ENCODE measurements at places on chromosomes 5 and 9. TPM values are rescaled to one million over a fixed set of nuclear protein-coding genes. Genes with fewer than 3 reads are reported as not detected.

GRCh38 chr5:66643387-66643786 is 47.2 kb downstream of the MAST4 start:
- DNase-seq = no peak

GRCh38 chr9:98781588-98782383 is 14.6 kb downstream of the ANKS6 start:
- peak; percentile 80 for DNase-seq

GRCh38 chr9:126599047-126599650 is 14.6 kb upstream of the LMX1B start:
- no peak for DNase-seq

SLCO6A1 gene
- total RNA-seq = 0.52 TPM

RALGPS1 gene
- 22.4 TPM for total RNA-seq

DNA sequence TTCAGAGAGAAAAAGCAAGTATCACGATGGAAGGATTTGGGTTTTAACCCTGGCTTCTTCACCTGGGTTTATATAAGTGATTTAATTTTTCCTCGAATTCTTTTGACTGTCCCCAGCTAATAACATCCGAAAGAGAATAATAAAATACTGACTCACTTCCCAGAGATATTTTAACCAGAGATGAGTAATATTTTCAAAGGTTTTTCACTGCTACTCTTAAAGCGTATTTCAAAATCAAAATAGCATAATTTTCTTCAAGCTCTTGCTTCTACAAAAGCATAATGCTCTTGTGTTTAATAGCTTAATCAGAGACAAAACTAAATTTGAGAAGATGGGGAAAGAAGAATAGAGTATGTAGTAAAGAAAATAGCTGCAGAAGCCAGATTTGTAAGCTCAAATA is 215.2 kb upstream of the PTGER4 start:
- no peak for DNase-seq

DNA sequence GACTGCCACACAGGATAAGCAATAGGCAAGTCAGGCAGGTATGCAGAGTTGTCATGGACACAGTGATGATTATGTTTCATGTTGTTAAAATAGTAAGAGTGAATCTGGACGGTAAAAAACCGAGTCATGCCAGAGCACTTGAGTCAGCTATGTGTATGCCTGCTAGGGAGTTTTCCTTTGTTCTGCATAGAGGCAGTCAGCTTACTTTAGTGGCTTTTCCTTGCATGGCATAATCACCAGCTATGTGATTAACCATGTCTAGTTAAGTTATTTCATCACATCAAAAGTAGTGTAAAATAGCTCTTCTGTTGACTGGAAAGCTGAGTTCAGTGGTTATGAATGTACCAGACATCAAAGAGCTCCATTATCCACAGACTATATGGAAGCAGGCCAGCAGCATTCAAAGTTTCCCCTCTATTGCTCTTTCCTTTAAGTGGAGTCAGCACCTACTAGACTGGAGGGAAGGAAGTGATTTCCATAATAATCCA is 989.8 kb downstream of the TLE1 start:
- peak; percentile 54 for DNase-seq

DNA sequence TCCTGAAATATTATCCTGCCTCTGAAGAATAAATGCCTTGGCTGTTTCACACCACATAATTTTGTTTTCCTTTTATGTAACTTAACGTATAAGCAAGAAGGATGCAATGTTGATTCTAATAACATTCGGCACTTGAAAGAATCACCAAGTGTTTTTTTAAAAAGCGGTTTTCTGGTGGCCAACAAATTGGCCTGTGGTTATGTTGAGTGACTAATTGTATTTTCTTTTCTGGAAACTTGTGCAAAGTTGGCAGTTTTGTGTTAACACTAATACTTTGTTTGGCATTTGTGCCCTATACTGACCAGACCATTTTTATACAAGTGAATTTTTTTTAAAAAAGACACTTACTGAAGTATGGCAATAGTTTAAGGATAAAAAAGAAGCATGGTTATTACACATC is 452.7 kb downstream of the BNC2 start:
- DNase-seq = no peak

- no peak for DNase-seq
Observed at GRCh38 chr5:107979900-107980299, 309.2 kb upstream of the EFNA5 start.

FLT4 gene
- total RNA-seq = 0.90 TPM

SLC44A1 gene
- 64.9 TPM for total RNA-seq

SV2C gene
- under 0.01 TPM for total RNA-seq
